ENCODE measurements at places on chromosomes 3 and 15.

- DNase-seq, result no peak
Measured at GRCh38 chr15:67914537-67915460, 75.0 kb upstream of the RNU6-1 start.

- no peak for DNase-seq
Measured at GRCh38 chr3:33103034-33103433, 6.1 kb upstream of the GLB1 start.

GRCh38 chr3:93843981-93844380 is 129.7 kb downstream of the PROS1 start:
- no peak for DNase-seq

- no peak for DNase-seq
Measured at GRCh38 chr3:31485196-31485595, 47.5 kb upstream of the STT3B start.

GRCh38 chr15:77456746-77457145 is 36.1 kb downstream of the HMG20A start:
- no peak for DNase-seq

GRCh38 chr3:27079427-27080257 is 289.5 kb downstream of the NEK10 start:
- DNase-seq, result no peak

DNA sequence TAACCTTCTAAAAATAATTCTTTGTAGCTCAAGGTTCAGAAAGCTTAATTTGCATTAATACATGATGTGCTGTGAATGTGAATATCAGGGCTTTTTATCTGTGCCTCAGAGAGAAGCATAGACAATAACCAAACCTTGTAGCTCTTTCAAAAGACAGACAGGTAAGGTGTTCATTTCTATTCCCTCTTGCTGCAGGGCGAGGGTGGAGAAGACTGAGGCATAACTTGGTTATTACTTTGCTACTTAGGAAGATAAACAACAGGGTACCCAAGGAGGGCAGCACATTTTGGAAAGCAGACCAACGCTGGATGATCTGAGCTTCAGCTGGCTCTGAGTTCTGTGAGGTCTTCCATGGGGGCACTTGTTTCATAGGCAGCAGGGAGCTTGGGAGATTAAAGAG is 408.6 kb upstream of the RARB start:
- no peak for DNase-seq

GRCh38 chr3:18526667-18527066 is 101.5 kb upstream of the SATB1 start:
- no peak for DNase-seq

- no peak for DNase-seq
Measured at GRCh38 chr15:25869701-25870100, 6.6 kb upstream of the ATP10A start.

DNA sequence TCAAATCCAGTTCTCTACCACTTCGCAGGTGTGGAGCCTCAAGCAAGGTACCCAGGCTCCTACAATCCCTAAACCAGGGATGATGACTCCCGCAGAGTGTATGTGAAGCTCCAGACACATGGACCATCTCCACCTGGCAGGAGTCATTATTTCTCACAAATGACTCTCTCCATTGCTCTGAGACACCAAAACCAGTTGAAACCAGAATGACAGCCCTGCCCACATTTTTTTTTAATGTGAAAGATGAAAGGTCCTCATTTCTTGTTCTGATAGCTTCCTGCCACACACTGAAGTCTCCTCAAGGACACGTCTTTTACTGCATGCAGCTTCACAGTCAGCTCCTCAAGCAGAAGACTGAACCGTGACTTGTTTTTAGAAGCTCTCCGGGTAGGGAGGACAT is 61.4 kb upstream of the ZBTB38 start:
- DNase-seq, result peak; percentile 70

GRCh38 chr3:53044371-53044710 is 1.5 kb downstream of the SFMBT1 start:
- no peak for DNase-seq

DNA sequence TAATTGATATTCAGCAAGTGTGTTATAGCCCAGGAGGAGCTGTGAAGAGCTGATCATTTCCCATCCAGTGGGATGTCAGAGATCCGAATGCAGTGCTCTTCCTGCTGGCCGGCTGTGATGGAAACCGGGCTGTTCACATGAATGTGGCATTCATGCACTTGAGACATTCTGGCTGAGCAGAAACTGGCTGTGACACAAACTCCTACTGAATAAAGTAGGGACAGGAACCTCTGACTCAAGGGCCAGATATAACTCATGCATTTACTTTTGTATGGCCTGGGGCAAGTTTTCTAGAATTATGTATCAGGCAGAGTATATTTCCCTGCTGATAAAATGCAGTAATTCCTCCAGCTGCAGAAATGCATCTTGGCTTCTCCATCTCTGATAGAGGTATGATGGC is 83.4 kb upstream of the FAM3D start:
- no peak for DNase-seq

DNA sequence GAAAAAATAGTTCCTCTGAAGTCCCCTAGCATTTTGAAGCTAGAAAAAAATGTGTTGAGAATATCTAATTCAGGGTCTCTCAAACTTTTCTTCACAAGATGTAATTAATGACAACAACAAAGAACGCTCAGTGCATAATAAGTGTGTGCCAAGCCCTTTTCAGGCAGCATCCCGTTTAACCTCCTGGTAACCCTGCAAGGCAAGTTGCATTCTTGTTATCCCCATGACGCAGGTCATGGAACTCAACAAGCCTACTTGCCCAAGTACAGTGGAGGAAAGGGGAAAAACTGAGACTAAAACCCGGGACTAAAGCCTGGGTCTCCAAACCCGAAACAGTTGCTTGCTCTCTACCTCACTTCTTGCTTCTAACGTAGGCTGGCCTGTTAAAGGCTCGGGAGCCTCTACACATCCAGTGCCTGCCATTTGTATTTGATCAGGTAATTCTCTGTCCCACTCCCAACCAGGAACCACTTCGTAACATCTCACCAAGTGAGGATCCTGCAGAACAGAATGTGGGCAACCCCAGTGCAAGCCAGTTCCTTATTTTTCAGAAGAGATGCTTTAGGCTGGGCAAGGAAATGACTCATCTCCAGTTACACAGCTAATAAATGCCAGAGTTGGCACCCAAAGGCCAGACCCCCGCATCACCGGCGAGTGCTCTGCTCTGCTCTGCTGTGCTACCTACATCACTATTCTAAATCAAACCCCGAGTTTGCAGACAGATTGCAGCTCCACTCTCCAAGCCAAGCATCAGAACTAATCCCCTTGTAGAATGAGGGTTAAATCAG is 28.3 kb downstream of the LMCD1 start:
- peak; percentile 2 for DNase-seq

Measured in CD4-positive, alpha-beta T cell treated with Interleukin-2 at 100 ng/mL for 4 hours (primary cell).